ENCODE measurements at places on chromosomes 16 and 17.

DNA sequence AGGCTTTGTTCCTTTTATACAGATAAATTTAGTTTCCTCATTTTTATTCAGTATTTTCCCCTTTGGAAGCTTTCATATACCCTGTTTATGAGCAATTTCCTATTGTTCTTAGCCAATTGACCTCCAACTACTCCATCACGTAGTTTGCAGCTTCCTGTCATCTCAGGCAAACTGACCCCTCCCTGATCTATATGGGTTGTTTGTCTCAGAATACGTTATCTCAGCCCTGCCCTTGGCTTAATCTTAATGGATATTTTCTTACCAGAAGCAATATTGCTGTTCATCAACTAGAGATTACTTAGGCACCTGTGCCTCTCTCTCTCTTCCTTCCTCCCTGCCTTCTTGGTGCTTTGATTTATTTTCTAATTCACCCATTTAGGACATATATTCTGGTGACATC, 81.2 kb downstream of the ZNF18 start:
- DNase-seq = no peak

DNA sequence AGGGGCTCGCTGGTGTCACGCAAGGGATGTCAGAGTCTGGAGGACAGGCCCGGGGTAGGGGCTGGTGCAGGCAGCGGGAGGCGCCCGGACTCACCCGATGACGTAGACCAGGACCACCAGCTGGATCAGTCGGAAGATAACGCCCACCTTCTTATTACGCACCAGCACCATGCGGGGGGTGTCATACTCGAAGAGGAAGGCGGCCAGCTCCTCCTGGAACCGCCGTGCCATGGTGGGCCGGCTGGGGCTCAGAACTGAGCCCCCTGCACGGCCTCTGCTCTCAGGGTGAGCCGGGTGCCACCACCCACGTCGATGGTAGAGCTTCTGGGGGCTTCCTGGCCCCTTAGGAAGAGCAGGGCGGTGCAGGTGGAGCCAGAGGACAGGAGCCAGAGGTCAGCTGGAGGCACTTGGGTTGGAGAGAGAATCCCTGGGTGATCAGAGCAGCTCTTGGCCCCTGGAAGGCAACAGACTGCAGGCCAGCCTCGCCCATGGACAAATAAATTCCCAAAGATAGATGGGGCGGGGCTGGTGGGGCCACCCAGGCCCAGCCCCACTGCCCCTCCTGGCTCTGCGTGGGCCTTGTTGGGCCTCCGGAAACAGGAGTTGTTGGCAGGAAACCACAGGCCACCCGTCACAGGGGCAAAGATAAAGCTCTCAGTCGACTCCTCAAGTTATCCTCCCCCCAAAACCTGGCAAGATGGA, at the start of gene P2RX1:
Gene P2RX1, minus strand, starts transcription at position 471 of the 702 bp plus-strand sequence. Its CDS starts 240 bp downstream, at position 231.
- DNase-seq = peak; percentile 9

DNA sequence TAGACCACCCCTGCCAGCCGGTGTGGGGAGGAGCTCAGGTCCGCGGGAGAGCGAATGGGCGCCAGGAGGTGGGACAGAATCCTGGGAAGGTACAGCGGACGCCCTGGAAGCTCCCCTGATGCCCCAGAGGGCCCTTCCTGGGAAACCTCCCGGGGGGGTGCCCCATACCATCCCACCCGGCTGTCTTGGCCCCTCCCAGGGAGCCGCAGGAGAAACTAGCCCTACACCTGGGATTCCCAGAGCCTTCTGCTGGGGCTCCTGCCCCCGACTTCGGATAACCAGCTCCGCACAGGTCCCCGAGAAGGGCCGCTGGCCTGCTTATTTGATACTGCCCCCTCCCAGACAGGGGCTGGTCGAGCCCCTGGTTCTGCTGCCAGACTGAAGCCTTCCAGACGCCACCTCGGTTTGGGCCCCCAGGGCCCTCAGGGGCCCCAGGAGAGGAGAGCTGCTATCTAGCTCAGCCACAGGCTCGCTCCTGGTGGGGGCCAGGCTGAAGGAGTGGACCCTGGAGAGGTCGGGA, 3.0 kb upstream of the CBX4 start:
- no peak for DNase-seq

- no peak for DNase-seq
These were observed 5.6 kb downstream of the KIF1C start for GRCh38 chr17:5003214-5003867.

DNA sequence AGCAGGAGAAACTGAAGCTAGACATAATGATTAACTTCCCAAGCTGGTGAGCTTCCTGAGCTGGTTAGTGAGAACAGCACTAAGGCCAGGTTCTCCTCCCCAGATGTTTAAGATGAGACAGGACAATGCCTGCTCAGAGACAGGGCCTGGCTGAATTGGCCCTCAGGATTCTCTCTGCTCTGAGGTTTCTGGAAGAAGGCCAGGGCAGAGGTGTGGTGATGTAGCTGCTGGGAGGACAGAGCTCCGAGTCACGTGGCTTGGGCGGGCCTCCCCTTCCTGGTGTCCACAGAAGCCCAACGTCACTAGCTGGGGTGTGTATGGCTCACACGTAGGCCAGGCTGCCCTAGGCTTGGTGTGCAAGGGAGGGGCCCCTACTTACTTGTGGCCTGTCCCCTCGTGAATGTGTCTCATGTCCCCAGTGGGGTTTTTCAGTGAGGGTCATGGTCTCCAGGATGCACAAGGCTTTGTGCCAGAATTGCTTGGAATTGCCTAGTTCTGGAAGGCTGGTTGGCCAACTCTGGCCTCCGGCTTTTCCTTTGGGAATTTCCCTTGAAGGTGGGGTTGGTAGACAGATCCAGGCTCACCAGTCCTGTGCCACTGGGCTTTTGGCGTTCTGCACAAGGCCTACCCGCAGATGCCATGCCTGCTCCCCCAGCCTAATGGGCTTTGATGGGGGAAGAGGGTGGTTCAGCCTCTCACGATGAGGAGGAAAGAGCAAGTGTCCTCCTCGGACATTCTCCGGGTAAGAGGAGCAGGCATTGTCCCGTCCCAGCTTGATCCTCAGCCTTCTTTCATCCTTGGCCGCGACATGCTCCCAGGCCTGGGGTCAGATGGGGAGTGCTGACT, 3.4 kb downstream of the NOD2 start:
- DNase-seq = peak; percentile 61

DNA sequence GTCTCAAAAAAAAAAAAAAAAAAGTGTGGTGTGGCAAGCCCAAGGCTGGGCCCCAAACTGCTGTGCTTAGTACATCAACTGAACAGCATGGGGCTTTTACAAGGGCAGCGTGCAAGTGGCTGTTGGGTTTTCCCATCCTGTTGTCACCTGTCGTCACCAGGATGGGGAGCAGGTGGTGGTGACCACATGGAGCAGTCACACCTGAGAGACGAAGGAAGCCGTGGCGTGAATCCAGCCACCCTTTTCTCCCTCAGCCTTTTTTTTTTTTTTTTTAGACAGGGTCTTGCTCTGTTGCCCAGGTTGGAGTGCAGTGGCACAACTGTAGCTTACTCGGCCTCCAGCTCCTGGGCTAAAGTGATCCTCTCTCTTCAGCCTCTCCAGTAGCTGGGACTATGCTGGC, 4.1 kb upstream of the MRPL58 start:
- DNase-seq = no peak
